H7 (cell line): ENCODE measurements at places on chromosomes 4 and X.
A peak's percentile ranks its signal among the peaks of the same experiment; 100 is the strongest.

- DNase-seq, result no peak
These were observed 309.3 kb downstream of the FRMPD4 start for GRCh38 chrX:12447448-12448064.

DNA sequence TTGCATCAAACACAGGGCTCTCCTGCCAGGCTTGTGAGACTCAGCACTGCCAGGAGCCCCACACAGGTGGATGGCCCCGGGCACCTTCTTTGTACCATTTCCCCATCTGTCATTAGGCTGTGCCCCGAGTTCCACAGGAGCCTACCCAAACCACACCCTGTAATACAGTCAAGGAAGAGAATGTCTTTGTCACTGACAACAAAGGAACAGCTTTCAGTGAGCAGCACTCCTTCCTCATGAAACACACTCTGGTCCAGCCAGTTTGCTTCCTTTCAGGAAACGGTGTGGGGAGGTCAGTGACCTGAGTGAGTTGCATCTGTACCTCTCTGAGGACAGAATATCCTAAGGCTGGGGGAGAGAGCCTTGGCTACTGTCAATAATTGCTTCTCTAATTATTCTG, 53.7 kb downstream of the LNX1 start:
- no peak for DNase-seq

DNA sequence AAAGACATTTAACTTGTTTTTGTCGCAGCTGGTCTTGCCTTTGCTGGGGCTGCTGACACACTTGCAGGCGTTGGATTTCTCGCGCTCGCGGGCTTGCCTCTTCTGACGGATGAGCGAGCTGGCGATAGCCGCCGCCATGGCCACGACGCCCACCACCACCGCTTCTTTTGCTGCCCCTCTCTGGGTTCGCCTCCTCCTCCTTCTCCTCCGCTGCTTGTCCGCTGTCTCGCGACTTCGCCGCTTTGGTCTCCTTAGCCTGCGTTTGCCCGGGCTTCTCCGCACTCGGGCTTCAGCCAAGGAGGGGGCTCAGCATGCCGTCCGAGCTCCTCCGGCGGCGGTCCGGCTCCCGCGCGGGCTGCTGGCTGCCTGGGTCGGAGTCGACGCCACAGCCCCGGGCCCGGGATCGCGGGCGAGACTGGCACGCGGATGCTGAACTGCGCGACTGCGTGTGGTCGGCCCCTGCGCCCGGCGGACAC, 613 bp downstream of the FGF13 start:
- peak; percentile 72 for DNase-seq

- DNase-seq, result no peak
These were observed 138.9 kb downstream of the NPNT start for GRCh38 chr4:106034220-106034619.

- peak; percentile 35 for DNase-seq
These were observed 38.4 kb downstream of the CPLX1 start for GRCh38 chr4:787561-787981.

GRCh38 chrX:101617211-101618191, at the start of gene ARMCX6:
ARMCX6 (minus strand) TSS chrX:101618000; CDS start chrX:101616620, 1,380 bp downstream.
- DNase-seq, result peak; percentile 82

GRCh38 chr4:145153181-145153903, 27.0 kb downstream of the OTUD4 start:
- DNase-seq, result no peak

DNA sequence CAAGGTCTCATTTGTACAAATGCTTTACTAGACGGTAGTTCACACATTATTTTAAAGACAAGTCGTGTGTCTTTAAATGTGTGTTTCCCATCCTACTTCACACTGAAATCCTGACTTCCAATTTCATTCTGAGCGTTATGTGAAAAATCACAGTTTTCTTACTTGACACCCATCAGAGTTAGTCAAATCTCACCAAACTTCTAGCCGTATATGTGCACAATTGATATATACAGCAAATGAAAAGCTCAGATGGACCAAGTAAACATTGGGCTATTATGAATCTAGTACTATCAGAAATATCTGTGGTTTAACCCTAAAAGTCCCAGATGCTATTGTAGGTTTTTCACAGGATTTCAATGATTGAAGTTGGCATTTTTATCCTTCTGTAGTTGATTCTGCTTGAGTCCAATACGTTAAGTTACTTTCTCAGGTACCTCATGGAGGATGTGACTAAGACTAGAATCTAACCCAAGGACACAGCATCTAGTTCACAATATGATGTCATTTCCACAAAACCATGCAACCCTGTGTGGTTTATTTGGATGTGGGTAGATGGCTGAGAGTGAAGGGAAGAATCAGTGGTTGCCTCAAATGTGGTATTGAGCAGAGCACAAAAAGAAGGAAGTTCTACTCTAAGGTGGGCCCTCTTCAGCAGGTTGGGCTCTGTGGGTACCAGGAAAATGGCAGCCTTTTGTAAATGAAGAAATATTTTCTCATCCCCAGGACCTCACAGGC, 22.1 kb upstream of the TRIM60 start:
- DNase-seq, result no peak

- DNase-seq, result no peak
These were observed 182.3 kb downstream of the RPA4 start for GRCh38 chrX:97065973-97066372.

GRCh38 chrX:40544343-40545266, 36.2 kb upstream of the ATP6AP2 start:
- no peak for DNase-seq

DNA sequence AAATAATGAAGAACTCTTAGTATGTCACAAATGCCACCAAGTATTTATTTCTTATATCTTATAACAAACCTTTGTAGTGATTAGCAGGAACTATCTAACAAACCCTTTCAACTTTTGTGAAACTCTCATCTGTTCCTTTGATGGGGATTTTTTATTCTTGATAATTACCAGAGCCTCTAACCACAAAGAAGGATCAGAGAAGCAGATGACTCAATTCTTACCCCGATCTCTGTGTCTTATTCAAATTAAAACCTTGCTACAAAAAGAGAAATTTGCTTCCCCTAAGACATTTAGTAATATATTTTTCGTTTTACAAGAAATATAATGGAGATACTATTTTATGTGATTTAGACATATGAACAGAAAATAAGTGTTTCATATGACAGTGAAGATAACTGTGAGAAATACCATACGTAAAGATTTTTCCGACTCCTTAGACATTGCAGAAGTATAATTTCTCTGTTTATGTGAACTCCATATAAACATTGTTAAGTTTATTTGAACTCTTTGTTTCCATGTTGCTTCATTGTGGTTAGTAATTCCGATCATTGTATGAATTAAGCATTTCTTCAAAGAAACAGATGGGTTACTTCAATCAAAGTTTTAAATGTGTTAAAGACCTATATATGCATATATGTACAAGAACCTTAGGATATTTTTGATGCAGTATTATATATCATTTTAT, 205.4 kb downstream of the CFAP299 start:
- DNase-seq, result no peak

DNA sequence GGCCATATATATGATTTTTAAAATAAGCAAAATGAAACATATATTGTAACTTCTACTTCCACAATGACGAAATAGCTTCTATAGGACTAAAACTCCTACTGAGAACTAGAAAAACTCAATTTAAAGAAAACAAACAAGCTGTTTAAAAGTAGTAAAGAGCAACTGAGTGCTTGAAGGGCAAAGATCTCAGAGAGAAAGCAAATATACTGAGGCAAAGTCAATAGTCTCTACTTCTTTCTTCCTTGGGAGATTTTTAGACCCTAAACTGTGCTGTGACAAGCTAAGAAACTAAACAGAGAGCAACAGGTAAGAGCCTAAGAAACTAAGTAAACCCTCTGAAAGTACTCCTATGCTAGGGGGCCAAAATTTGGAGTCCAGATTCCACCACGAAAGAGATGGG, 8.6 kb downstream of the RCHY1 start:
- DNase-seq, result no peak

DNA sequence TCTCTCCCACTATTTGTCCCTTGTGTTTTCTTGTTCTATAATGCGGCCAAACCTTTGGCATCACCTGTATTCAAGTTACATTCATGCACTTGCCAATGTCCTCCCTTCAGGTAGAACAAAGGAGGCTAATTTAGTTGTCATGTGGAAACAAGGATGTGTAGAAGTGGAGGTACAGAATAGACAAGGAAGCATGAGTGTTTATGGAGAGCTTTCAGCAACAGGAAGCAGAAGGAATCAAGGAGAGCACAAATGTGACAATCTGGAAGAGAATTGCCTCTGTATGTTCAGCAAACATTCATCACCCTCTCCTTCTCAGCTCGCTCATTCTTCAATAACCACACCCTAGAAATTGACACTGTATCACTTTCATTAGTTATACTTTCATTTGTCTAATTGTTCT, 103.4 kb downstream of the SLC7A11 start:
- DNase-seq, result no peak

- no peak for DNase-seq
These were observed 157.9 kb downstream of the DCAF12L1 start for GRCh38 chrX:126394681-126395080.

DNA sequence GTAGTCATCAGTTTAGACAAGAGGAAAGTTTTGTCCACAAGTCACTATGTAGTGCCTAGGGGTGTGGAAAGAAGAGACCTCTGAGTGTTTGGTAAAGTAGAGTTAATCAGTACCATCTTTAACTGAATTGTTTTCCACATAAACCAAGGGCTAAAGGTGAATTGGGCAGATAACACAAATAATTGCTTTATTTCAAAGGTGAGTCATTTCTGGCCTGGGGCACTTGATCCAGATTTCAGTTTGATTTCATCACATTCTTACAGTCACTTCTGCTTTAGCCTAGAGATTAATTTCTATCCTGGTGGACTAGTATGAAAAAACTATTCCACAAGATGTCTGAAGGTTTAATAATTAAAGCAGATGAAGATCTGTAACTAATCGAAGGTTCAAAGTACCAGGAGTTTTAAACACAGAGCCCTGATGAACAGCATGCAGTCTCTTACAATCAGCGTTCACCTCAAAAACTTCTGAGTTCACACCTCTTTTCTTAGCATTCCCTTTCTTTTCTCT, 74.5 kb upstream of the BOD1L1 start:
- no peak for DNase-seq

DNA sequence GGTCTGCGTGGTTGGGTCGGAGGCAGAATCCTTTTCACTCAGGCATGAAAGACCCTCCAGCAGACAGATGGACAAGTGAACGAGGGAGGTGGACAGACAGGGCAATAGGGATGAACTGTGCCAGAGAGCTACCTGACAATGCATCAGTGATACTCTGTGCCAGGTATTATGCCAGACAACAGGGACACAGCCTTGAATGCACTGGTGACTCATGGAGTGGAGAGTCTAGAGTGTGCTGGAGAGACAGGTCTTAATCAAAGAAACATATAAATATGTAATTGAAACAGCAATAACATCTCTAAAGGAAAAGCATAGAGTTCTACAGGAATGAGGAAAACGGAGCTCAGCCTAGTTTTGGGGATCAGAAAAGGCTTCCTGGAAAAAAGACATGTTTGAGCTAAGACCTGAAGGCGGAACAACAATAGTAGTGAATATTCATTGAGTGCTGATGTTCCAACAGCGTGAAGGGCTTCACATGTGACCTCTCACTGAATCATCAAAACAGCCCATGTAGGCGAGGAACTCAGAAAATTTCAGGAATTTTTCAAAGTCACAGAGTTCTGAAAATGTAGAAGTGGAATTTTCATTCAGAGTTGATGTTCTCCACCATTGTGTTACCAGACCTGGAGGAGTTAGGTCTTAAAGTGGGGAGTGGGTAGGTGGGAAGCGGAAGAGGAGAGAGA, 20.0 kb upstream of the FGFBP2 start:
- DNase-seq, result no peak

DNA sequence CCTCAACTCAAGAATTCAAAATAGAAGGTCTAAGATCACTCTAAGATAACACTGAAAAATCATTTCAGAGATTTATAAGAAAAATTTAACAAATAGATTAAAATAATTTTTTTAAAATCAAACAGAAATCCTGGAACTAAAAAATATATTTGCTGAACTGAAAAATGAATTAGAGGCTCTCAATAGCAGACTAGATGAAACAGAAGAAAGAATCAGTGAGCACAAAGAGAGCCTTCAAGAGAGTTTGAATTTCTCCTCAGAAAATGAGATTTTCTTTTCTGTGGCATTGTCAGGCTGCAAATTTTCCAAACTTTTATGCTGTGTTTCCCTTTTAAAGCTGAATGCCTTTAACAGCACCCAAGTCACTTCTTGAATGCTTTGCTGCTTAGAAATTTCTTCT, 335.0 kb upstream of the SLC7A11 start:
- no peak for DNase-seq

DNA sequence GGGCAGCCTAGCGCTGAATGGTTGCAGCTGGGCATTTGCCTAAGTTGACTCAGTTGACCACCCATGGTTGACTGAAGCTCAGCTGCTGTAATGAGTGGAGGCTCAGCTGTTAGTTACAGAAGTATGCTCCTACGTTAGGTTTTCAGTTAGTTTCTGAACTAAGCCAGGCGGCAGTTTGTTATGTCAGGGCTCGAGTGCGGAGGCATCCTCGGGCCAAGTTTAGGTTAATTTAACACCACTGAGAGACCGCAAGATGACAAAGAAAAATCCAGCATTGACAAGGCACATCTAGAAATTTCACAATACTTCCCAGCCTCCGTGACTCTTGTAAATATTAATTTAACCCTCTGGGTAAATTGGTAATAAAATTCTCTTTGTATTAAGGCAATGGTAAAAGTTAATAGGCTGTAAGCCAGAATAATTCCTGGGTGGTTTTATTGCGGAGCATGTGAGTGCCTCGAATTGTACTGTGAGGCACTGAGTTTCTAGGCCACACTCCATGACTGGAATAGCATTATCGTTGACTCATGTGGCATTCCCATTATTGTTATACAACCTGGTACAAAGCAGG, 33.1 kb upstream of the CDKN2AIP start:
- no peak for DNase-seq

DNA sequence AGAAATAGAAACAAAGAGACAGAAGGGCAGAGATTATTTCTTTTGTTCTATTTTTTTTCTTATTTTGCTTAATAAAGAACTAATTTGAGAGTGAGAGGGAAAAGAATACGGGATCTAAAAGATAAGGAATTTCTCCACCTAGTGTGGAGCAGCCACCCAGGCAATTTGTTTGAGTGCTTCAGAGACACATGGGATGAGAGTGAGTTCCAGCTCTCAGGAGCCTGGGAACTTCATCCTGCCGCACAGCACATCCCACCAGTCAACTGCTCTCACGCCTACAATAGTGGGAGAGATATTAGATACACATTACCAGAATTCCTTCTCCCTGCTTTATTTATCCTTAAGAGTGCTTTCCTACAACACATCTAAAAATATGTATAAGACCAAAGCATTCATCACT, 946.4 kb downstream of the PDHA2 start:
- no peak for DNase-seq

DNA sequence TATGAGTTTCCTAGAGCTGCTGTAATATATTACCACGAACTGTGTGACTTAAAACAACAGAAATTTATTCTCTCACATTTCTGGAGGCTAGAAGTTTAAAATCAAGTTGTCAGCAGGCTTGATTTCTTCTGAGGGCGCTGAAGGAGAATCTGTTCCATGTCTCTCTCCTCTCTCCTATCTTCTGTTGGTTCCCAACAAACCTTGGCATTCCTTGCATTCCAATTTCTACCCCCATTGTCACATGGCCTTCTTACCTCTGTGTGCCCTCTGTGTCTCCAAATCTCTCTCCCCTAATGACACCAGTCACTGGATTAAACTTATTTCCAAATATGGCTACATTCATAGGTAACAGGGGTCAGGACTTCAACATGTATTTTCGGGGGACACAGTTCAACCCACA, 672.7 kb downstream of the RPA4 start:
- DNase-seq, result no peak
